ENCODE measurements at places on chromosomes 6 and 20.

GRCh38 chr20:14599613-14600012 lies 262.2 kb upstream of the FLRT3 start:
- no peak for DNase-seq

GRCh38 chr6:139996253-139996834 lies 621.9 kb upstream of the CITED2 start:
- DNase-seq: no peak

- DNase-seq: no peak
Measured at GRCh38 chr20:6671829-6672228, 95.7 kb upstream of the BMP2 start.

DNA sequence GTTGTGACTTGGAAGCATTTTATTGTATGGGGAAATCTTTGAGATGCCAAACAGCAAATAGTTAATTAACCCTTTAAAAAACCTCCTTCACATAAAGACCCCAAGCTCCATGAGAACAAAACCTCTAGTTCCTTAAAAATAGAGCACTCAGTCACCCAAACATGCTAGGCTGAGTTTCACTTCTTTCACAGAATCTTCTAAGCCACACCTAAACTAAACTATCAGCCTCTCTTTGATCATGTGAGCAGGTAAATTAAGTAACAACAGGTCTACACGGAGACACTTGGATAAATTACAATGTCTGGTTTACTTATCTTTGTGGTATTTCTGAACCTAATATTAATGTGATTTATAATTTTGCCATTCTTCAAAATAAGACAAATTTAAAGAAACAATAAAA lies 205.2 kb upstream of the MARCKS start:
- no peak for DNase-seq

DNA sequence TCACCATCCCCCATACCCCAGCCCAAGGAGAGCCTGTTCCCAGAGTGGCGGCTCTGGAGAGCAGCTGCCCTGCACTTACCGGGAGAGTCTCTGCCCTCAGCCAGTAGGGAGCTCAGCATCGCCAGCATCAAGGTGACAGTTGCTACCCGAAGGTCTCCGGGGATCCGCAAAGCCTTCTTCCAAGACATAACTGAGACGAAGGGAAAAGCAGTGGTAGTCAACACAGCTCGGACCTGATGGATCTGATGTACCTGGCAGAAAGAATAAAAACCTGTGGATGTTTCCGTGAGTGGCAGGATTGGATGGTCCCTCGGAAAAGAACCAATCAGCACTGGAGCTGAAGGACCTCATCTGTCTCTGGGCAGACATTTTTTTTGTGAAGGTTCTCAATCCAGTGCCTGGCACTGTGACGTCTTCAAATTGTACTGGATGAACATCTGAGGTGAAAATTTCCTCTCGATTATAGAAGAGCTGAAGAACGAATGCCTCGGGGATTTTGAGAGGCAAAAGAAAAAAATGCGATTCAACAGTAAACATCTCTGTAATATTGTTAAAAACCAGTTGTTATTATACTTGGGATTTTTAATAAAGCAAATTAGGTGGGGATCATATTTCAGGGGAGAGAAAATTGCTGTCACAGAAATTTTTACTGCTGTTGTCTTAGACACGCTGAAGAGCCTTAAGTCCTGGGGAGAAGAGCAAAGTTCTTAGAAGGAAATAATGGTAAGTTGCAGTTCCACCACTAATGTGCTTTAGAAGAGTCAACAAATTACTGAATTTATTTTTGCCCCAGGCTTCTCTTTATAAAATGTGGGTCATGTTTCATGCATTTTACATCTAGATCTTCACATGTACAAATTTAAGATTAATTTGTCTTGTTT lies at the start of gene HLA-DQB1:
Gene HLA-DQB1, minus strand, starts transcription at position 238 of the 881 bp plus-strand sequence. Its CDS starts 50 bp downstream, at position 188.
- no peak for DNase-seq

- no peak for DNase-seq
Measured at GRCh38 chr6:5438922-5439584, 177.7 kb downstream of the FARS2 start.

DNA sequence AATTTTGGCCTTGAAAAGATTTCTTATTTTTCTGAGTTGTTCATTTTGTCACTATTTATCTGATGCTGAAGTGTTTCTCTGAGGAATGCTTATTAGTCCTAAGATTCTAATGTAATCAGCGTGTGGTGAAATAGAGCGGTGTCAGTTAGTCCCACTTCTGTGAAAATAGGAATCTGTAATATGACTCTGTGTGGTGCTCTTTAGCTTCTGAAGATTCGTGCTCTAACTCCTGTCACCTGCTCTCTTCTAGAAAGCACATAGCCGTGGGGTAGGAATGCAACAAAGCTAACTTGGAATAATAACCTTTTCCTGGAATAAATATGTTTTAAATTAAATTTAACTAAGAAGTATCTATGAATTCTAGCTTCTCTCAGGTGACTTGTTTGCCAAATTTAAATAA lies 90.4 kb downstream of the BCKDHB start:
- no peak for DNase-seq

DNA sequence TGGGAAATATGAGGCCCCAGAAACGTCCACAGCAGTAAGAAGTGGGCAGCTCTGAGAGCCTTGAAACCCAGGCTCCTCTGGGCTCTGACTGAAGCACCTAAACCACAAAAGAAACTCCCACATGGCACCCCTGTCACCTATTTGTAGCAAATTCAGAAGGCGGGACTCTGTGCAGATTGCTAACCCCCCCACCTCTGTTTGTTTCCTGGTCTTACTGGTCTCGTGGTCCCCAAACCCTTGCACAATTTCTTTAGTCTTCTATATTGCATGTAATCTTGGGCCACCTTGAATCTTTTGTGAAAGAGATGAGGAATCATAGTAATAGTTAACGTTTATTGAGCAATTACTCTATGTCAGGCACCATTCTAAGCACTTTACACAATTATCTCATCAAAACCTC lies 154.3 kb downstream of the PREX1 start:
- DNase-seq: no peak

DNA sequence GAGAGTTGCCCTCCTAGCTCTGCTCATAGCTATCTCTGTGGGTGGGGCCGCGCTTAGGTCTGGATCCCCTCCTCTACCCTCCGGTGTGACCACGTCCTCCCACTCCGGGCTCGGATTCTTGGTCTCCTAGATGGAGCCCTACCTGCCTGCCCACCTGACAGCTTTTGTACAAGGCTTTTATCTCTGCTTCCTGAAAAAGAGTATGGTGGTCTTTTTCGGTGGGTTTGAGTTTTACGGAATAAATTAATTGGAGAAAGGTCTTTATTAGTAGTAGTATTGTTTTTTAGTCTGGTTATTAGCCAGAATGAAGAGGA lies 773 bp downstream of the SMAP1 start:
- DNase-seq: no peak

DNA sequence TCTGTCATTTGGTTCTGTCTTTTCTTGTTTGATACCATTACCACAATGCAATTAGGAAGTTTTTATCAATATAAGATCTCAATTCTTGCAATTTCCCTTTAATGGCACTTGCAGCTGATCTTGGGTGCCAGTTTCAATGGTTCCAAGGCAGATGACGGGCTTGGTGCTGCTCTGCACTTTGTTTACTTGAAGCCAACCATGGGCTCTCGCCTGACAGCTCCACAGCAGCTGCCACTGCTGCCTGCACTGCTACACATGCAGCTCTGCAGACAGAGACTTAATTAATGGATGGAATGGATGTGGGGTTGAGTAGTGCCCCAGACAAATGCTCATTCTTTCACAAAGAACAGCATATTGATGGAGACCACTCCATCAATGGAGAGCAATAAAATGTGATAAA lies 1024.3 kb upstream of the EPHA7 start:
- no peak for DNase-seq

- DNase-seq: no peak
Measured at GRCh38 chr6:105553171-105553570, 150.3 kb upstream of the PREP start.

DNA sequence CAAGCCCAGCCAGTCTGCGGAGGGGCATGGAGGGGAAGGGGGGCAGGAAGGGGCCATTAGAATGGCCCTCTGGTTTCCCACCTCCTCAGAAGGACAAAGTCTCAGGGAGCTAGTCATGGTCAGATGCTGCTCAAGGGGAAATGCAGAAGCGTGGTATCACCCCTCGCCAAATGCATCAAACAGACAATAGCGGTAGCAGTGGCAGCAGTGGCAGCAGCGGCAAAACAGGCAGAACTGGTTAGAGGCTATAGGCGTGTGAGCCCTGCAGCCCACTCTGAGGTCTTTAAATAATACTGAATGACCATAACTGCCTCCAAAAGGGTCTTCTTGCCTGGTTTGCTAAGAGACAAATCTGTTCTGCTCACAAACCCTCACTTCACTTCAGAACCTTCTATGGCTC lies 186.7 kb downstream of the TFAP2C start:
- no peak for DNase-seq

DNA sequence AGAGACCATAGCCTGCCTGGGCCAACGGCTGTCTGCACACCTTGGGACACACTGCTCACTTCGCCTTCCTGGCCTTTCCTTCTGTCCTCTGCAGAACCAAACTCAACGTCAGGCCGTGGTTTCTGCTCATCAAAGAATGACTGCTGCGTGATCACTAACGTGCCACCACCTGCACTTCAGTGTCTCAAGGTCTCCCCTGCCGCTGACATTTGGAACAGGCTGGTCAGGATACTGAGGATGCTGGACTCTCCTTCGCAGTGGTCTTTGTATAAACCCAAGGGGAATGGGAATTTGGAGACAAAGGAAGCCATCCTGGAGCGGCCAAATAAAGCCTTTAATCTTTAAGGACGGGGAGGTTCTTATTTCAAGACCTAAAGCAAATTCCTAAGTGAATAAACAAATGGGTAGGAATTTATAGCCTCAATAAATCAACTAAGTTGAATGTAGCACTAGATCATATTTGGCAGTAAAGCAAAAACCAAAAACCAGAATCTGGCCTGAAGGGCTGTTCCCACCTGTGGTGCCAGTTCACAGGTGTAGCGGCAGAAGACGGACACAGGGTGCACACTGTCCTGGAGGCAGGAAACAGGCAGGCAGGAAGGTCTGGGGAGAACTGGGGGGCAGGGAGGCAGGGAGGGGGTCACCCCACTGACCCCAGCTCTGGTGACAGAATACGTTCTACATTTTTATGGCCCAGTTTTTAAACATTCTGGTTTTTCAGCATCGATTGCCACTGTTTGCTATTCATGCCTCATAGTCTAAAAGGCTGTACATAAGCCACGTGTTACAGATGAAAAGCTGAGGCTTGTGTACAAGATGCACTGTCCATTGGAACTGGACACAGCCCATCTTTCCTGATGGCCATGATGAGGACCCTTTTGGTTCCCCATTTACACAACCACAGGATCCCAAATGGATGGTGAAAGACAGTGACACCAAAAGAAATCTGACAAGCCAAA lies 36.6 kb downstream of the ABHD12 start:
- peak; percentile 36 for DNase-seq

DNA sequence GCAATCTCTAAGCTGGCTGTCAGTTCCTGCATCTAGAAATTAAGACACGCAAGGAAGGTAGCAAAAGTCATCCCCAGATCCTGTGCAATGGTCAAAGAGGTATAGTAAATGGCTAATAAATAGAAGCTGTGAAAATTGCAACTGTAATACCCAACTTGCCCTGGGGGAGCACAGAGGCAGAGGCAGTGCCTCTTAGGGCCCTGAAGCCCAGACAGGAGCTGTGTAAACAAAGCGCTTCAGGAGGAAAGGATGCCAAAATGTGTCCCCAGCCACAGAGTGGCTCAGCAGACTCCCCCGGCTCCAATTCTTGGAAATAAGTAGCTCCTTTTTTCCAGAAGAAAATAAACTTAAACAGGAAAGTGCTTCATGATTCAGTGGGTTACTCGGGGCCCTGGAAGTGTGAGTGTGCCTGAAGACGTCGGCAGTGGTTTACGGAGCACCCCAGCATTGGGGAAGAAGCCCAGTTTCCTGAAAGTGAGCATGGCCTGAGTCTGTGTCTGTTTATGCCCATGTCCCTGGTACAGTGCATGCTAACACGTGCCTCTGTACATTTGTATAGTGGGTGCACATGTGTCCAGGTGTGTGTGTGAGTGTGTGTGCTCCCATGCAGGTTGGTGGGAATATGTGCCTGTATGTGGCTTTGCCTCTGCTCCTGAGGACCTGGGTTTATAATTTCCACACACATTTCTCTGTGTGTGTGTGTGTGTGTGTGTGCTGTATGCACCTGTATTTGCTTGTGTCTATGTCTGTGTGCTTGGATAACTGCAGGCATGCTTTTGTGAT lies 246.7 kb downstream of the MAFB start:
- DNase-seq: no peak

- DNase-seq: no peak
Measured at GRCh38 chr6:5116243-5116991, 31.3 kb downstream of the PPP1R3G start.

- no peak for DNase-seq
Measured at GRCh38 chr6:34130862-34131261, 15.0 kb downstream of the GRM4 start.

DNA sequence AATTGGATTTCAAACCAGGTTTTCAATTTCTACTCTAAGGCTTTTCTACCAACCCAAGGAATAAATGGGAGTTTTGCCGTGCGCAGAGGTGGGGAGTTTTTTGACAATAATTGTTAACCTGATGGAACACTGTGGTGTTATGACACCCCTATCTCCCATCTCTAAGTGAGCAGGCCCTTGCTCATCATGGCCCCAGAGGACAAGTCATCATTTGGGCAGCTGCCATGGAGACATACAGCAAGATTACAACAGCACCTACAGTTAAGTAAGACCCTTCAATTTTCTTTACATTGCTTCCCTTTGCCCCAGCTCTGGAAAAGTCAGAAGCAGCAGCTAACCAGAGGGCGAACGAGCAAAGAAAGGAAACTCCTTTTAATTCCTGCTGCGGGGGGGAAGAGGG lies 54.3 kb downstream of the ADGRF5 start:
- no peak for DNase-seq

DNA sequence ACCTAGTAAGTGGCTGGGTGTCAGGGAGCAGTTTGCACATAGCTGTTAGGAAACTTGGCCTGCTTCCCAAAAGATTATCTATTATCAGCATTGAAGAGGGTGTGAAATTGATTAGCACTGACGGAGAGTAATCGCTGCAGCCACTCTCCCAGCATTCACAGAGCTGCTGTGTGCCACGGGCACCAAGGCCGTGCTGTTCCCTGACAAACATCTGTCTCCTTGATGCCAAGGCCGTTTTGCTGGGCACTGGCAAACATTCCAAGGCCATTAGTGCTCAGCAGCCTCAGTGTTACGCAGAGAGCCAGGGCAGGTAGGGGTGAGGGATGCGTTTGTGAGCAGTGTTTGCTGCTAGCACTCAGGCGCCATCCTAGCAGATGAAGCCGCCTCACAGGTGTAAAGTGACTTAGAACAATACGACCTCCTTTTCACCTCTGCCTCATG lies 57.7 kb upstream of the VSTM2L start:
- no peak for DNase-seq

- no peak for DNase-seq
Measured at GRCh38 chr6:6703699-6704098, 115.2 kb downstream of the LY86 start.

- DNase-seq: no peak
Measured at GRCh38 chr6:5514353-5514752, 253.0 kb downstream of the FARS2 start.

- no peak for DNase-seq
Measured at GRCh38 chr6:39964094-39964493, 29.8 kb upstream of the MOCS1 start.

- no peak for DNase-seq
Measured at GRCh38 chr6:36600564-36601146, 6.5 kb downstream of the SRSF3 start.

Data from cardiac septum (tissue), 1 donor.